ENCODE measurements at places on chromosomes 7 and 10.

DNA sequence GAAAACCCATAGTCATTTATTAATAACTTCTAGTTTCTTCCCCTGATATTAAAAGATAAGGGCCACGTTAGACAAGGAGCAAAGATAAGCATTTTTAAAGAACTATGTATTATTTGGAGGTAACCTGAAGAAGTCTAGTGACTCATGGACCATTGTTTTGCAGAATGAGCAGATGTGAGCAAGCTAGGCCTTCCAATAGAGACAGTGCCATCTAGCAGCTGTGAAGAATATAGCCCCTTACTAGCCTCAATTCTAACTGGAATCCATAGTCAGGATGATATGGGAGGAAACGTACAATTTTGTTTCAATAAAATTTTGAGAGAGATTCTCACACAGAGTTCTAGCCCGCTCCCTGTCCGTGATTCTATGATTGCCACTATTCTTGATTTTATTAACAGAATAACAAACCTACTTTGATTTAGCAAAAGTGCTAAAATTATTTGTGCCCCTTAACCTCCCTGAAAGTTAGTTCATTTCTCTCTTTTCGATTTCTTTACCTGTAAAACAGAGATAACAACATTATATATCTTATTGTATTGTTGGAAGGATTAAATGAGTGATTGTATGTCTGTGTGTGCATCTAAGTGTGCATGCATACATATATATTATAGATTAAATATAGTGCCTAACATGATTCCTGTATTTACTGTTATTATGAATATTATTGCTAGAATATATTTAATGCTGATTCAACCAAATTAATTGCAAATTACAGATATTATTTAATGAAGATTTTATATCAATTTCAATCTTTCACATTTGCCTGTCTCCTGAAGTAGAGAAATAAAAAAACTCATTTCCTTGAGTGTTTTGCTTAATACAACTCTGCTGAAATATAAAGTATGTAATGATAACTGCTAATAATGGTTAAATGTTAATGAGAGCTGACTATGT, 22.7 kb downstream of the FAM237B start:
- peak; percentile 42 for DNase-seq

GRCh38 chr7:41873741-41874140, 170.9 kb upstream of the INHBA start:
- DNase-seq = no peak

DNA sequence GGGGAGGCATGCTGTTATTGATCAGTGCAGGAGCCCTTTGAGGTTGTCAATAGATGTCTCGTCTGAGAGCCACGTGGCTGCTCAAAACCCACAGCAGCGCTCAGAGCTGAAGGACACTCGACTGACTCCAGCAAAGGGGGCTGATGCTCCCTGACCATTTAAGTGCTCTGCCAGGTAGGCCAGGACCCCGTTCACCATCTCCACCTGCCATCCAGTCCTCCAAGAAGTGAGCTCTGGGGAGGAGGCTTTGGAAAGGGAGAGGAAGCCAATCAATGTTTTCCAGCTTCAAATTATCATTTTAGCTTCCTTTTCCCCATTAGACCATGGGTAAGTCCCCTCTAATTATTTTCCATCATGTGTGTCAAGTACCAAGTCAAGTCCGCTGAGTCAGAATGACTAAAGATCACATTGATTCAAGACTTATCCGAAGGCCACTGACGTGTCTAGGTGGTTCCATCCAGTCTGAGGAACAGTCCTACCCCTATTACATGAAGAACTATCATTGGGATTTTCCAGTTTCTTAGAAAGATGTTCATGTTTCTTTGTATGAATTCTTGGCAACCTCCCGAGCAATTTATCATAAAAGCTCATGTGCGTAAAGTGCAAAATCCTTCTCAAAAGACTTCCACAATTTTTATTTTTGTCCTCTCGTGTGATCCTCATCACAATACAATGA, 302.6 kb upstream of the LYZL1 start:
- DNase-seq = no peak

DNA sequence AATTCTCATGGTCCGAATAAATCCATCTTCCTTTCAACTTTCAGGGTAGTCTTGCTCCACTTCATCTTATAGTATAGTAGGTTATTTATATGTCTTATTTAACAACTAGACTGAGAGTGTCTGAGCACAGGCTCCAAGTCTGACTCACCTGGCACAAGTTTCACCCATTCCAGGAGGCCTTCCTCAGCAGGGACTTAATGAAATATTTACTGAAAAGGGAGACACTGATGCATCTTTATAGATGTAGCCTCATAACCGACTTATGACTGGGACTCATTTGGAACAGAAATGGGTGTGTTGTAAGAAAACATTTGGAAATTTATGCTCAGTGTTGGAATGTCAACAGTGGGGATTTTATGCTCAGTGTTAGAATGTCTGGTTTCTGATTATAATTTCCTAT, 59.9 kb downstream of the CH25H start:
- DNase-seq = no peak

- DNase-seq = no peak
These were observed 134.8 kb upstream of the NAMPT start for GRCh38 chr7:106419455-106420182.

DNA sequence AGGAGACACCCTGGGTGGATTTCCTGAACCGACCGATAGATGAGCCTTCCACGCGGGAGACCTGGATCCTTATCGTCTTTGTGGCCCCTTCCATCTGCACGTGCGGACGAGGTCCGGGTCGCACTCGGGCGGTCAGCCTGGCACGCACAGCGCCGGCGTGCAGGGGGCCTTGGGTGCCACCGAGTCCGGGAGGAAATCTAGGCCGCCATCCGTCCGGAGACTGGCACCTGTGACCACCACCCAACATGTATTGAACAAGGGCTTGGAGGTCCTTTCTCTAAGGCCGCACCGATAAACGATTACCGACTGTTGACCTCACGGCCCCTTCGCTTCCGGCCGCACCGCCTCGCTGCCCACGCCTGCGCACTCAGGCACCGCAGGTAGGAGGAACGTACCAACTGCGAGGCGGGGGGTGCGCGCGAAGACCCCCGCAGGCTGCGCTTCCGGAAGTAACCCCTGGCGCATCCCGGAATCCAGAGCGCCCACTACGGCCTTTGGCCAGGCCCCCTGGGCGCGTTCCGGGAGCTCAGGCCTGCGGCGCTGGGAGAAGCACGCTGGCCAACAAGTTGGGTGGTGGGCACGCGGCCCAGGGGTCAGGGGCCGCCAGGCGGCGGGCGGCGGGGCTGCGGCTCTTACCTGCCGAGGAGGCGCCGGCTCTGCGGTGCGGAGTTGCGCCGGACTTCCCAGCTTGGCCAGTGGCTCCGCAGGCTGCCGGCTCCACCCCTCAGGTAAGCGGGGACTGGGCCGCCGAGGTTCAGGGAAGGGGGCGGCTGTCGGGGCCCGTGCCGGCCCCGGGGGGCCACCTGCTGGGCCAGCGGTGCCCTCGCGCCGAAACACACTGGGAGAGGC, at the start of the genes ACTR3C and LRRC61:
ACTR3C (minus strand) TSS at position 713 of the 849 bp plus-strand sequence. CDS start 28,249 bp downstream, outside the sequence.
LRRC61 (plus strand) TSS at position 523 of the 849 bp plus-strand sequence. CDS start 13,507 bp downstream, outside the sequence.
- DNase-seq = peak; percentile 27

DNA sequence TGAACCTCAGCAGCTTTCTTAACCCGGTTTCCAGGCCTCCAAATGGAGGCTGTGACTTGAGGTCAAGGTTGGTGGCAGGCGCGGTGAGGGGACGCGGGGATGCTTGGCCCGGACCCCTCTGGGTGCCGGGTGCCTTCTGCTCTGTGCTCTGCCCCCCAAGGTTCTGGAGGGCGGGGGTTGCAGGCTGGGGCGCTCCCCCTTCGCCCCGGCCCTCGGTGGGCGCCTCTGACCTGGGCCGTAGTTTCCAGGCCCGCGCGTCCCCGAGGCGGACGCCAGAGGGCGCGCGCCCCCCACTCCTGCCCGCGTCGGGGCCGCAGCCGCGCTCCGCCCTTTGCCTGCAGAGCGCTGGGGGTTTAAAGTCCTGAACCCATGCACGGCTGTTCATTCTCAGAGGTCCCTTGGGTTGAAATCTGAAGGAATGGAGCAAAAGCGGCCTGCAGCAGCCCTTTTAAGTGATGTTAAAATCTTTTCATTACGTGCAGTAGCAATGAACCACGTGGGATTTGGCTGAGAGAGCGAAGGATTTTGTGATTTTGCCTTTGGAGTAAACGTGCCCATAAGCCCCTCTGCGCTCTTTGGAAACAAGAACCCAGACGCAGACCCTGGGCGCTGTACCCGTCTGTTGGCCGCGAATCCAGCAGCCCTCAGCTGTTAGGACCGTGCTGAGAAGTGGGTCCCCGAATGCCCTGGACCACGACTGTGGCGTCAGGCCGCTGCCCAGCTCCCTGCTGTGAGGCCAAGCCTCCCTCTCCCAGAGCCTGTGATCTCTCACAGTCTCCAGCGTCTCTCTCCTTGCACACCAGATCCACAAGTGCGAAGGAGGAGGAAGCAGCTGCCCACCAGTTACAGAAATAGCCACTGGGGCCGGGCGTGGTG, 135.0 kb downstream of the ACTR3B start:
- no peak for DNase-seq

- DNase-seq = no peak
These were observed 495.7 kb downstream of the GALNT17 start for GRCh38 chr7:71627651-71628050.

DNA sequence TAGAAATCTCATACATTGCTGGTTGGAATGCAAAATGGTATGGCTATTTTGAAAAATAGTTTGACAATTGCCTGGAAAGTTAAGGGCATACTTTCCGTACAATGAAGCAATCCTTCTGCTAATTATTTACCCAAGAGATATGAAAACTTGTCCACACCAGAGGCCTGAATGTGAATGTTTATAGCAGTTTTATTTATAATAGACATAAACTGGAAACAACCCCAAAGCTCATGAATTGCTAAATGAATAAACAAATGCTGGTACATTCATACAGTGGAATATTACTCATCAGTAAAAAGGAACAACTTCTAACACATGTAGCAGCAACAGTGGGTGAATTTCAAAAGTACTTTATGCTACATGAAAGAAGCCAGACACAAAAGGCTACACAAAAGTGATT, 42.7 kb downstream of the MMRN2 start:
- DNase-seq = no peak

DNA sequence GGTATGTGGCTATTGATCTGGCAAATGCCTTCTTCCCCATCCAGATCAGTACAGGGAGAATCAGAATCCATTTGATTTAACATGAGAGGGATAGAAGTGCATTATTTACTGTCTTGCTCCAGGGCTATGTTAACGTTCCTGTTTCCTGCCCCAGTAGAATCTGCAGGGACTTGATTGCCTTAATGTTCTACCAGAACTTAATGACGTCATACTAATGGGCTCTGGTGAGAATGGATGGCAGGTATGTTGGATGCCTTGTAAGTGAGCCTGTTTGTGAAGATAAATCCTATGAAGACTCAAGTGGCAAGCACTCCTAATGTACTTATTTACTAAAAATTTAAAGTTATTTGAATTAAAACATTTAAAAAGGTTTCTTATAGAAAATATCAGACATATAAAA, 44.5 kb upstream of the CHCHD3 start:
- no peak for DNase-seq

GRCh38 chr7:33809228-33809627, 96.1 kb upstream of the BMPER start:
- no peak for DNase-seq

DNA sequence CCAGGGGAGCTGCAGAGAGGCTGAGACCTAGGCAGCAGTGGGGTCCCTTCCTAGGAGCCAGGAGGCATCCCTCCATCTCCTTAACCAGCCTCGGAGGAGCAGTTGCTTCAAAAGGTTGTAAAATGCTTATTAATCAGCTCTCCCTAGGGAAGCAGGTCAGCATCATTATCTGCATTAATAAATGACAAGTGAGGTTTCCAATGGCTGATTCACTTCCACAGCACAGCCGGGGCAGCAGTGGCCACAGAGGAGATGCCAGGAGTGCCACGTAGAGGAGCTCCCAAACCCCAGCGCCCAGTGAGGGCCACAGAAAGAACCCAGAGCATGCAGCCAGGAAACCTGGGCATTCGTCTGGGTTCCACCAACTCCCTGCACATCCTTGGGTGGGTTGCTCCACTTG, 8.2 kb upstream of the NPFFR1 start:
- DNase-seq = no peak

GRCh38 chr10:133388236-133388972, 5.6 kb upstream of the MTG1 start:
- DNase-seq = no peak

- DNase-seq = no peak
These were observed 46.2 kb upstream of the RABGEF1 start for GRCh38 chr7:66694286-66694685.

DNA sequence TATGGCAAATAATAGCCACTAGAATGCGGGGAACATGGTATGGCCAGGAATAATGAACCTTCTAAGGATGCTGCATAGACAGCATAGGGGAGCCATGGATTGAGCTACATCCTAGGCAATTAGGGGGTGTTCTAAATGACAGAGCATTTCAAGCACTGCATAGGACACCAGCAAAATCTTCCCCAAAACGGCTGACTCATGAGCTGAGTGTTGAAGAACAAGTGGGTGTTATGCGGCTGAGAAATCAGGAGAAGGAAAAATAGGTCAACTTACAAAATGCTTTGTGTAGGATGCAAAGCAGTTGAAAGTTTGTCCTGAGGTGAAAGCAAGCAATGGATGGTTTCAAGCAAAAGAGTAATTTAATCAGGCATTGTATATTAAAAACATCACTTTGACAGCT, 1023.5 kb upstream of the C7orf33 start:
- DNase-seq = no peak

DNA sequence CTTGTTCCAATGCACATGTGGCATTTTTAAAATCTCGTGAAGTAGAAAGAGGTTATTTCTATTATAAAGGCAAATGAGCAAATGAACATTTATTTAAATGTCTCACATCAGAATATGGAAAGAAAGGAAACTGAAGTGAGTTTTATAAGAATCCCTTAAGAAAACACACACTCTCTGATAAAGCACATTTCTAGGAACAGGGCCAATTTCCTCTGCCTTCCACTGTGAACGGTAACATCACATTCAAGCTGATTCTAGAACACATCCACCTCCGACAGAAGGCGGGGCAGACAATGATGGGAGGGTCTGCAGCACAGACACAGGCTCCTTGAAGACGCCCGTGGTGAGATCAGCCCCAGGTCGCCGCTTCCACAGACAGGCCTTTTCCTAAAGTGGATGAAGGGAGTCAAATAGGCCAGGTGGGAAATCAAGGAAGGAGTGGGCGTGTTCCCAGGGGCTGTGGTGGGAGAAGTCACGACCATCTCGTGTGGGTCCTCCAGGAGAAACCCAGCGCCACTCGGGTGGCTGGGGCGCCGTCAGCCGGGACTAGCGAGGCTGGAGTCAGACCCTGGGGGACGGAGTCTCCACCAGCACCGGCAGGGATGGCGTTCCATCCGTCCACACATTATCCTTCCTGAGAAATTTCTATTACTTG, 31.1 kb downstream of the PITRM1 start:
- no peak for DNase-seq

- DNase-seq = no peak
These were observed 31.5 kb downstream of the GLRX3 start for GRCh38 chr10:130167707-130168106.

GRCh38 chr10:3848005-3848774, 63.2 kb upstream of the KLF6 start:
- DNase-seq = no peak

DNA sequence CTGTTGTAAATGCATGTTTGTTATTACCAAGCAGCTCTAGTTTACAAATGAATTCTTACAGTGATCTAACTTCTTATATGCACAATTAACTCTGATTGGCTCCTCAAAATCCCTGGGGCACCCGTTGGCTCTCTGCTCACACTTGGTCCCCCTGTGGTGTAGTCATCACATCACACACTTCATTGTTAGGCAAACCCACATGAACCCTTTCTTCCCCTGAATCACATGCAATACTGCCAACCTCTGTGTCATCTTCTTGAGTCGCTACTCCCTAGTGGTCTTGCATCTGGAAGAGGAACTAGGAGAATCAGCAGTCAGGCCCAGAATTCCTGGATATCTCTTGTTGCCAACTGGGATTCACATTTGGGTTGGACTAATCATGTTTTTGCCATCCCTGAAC, 73.1 kb downstream of the CD36 start:
- no peak for DNase-seq
